Stimulated activated CD4-positive, alpha-beta T cell treated with anti-CD3 and anti-CD28 coated beads, Interleukin-2, amount 100 ng/mL, for 24 hours (primary cell): ENCODE measurements at places on chromosomes 6 and 20.

DNA sequence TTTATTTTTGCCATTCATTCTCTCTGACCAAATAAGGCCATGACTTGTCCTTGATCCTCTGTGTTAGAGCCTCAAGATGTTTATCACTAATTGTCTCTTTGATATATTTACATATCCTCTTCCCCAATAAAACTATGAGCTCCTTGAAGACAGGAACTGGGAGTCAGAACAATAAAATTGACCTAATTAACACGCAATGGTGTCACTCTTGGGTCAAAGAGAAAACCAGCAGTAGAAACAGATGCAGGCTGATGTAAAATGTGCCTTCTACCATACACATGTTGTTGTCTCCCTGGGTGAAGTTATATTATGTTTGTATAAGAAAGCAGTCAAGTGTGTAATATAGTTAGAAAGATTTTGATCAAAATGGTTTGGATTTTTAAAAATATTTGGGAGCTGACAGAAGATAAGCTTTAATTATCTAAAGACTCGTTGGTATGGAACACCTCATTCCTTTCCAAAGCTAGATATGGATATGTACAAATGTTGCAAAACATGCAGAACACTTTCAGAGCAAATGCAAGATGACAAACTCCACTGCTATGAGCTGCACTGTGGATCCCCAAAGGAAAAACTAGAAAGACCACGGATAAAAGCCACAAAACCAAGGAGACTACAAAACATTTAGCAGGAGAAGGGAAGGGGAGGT lies 109.7 kb upstream of the STMND1 start:
- DNase-seq, result no peak

DNA sequence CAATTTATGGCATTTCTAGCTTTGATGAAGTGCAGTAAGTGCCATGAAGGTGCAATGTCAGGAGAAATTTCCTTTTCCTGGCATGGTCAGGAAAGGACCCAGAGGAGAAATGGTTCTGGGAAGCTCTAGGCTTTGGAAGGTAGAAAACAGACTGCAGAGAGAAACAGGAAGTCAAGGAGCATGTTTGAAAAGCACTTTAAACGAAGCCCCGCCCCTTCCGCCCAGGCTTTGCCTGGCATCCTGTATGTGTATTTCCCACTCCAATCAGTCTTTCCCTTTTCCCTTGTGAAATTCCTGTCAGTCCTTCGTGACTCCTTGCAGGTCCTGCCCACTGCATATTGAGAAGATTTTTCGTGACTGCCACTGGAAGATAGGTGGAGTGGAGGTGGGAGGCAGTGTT lies 320.9 kb upstream of the SASH1 start:
- DNase-seq, result no peak

- no peak for DNase-seq
Measured at GRCh38 chr6:339480-339879, 47.2 kb downstream of the DUSP22 start.

- no peak for DNase-seq
Measured at GRCh38 chr6:165274611-165275010, 34.8 kb downstream of the C6orf118 start.

- DNase-seq, result no peak
Measured at GRCh38 chr6:5333658-5334057, 72.3 kb downstream of the FARS2 start.

DNA sequence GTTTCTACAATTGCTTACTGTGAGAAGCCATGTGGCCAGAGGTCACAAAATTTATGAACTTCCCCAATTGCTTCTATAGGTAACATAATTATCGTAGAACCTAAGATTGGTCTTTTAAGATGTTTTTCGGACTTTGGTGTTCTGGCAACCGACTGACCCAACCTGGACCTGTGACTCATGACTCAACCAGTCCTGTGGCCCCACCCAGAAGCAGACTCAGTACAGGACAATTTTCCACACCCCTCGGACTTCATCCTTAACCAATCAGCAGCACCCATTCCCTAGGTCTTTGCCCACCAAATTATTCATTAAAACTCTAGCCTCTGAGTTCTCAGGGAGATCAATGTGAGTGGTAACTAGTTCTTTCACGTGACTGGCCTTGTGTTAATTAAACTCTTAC lies 26.4 kb upstream of the AKAP12 start:
- no peak for DNase-seq

GRCh38 chr6:84273048-84273809 lies 45.8 kb upstream of the CEP162 start:
- DNase-seq, result no peak

DNA sequence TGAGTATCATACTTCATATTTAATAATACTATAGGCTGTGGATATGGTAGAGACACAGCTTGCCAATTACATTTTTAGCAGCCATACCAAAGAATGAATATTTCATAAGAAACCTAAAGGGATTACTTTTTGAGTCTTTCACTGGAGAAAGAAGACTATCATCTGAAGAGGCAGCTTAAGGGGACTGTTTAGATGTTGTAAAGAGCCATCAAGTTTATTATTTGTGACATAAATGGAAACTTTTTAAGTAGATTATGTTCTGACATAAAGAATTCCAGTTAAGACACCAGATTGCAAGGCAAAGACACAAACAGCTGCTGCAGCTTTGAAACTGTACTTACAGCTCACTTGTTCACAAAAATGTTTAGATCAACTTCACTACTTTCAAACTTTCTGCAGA lies 429.4 kb downstream of the TFAP2A start:
- no peak for DNase-seq

DNA sequence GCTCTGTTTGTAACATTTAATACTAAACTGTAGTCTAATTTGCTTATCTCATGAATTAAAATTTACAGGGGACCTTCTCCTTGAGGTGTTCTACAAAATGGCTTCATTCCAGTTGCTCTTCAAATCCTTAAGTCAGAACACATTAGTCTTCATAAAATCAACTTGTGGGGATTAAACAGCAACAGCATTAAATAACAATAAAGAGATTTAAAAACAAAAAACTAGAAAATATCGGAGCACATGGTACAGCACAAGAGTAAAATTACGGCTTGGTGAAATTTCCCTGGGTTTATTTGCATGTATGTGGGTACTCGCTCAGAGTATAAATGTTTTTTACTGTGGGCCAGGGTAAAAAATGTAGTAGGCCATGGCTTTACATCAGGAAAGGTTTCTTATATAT lies 12.0 kb downstream of the RRAGD start:
- no peak for DNase-seq

DNA sequence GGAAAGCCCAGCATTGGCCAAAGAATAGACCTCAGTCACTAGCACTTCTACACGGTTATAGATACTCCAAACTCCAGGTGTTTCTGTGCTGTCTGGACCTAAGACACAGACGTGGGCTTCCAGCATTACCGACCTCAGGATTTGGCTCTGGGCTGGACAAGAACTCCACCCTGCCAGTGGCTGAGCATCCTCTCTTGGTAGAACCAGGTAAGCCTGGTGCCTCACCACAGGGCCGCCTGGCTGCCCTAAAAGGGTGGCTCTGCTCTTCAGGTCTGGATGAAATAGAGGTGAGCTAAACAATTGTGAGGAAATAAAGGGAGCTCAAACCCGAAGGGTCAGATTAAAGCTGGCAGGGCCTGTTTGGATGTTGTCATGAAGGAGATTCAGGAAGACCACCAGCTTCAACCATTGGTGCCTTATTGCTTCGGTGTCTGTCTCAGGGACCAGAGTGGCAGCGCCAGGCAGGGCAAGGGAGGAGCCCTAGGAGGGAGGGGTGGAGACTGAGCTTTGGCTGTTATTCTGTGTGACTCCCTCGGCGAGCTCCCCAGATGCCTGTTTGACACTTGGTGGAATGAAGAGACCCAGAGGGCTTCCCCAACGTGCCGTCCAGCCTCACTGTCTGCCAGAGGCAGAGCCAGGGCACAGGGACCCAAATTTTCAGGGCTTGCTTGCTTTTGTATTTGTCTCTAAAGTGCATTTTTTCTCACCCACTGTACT lies 8.6 kb downstream of the SYNDIG1 start:
- no peak for DNase-seq

- DNase-seq, result no peak
Measured at GRCh38 chr20:7087803-7088202, 320.3 kb downstream of the BMP2 start.

DNA sequence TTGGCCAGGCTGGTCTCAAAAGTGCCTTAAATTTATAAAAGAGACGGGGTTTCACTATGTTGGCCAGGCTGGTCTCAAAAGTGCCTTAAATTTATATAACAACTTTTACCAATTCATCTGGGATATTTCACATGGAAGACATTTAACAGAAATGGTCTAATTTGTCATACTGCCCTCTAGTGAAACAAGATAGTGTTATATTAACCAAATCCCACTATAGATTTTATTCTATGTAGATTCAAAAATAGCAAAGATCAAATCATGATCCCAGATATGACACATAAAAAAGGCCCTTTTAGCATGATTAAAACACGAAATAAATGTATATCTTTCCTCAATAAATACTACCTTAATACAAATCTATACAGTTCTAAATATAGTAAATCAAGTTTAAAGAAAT lies 102.8 kb upstream of the TFAP2D start:
- no peak for DNase-seq

DNA sequence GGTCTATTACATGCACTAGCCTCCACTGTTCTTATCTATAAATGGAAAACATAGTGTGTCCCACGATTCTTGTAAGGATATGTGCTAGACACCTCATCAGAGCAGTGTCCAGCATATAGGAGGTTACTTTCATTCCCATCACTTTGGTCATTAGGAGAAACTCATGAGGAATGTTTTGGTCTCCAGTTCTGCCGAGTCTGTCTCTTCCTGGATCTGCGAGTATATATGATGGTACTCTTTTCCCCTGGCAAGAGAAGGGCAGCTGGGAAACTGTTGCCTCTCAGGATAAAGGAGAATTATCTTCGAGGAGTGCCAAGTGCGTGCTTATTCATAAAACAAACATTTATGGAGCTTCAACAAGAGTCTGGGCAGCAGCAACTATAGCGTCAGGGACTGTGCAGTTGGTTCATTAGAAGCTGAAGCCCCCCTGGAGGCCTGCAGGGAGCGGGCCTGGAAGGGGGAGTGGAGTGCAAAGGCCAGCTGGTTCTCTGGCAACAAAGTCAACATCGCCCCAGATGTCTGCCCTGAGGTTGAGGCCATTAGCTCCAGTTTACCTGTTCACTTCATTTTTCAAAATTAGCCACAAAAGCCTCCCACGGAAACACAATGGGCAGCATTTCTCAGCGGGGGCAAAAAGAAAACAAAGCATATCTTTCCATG lies 811.9 kb downstream of the MAFB start:
- no peak for DNase-seq

GRCh38 chr20:57220337-57221145 lies 45.9 kb downstream of the BMP7 start:
- no peak for DNase-seq

- no peak for DNase-seq
Measured at GRCh38 chr6:43812850-43813578, 43.0 kb downstream of the VEGFA start.

DNA sequence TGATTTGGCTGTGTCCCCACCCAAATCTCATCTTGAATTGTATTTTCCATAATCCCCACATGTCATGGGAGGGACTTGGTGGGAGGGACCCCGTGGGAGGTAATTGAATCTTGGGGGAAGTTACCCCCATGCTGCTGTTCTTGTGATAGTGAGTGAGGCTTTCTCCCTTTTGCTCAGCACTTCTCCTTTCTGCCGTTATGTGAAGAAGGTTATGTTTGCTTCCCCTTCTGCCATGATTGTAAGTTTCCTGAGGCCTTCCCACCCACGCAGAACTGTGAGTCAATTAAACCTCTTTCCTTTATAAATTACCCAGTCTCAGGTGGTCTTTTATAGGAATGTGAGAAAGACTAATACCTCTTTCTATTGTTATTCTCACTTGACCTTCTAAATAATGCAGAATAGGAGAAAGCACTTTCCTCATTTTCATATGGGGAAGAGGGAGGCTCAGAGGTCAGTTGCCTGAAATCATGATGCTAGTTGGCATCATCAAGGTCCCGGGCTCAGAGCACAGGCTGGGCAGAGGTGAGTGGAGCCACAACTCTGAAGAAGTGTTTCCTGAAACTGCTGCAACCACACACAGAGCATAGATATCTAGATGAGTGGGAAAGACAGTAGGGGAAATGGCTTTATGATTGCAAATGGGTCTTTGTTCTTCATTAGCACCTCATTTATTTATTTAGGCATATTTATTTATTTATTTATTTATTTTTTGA lies 191.0 kb downstream of the QKI start:
- DNase-seq, result no peak

GRCh38 chr20:45819466-45819865 lies 7.0 kb downstream of the UBE2C start:
- DNase-seq, result no peak

DNA sequence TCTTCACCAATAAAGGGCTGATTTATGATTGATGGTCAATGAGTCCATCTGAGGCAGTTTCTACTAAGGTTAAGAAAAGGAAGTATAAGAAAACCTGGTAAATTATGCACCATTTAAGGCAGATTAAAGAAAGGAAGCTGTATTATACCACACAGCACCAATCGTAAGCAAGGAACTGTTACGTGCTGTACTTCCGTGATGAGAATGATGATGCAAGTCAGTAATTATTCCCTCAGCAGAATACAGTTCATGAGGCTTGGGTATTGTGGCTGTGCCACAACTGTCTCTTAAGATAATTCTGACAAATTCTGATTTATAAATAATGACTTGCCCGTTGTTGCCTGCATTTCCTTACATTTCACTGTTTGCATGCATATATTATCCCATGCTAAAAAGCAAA lies 699.0 kb downstream of the HDGFL1 start:
- no peak for DNase-seq
